ENCODE measurements at places on chromosomes 7 and 10.

GRCh38 chr10:24858288-24859270, 93.8 kb downstream of the PRTFDC1 start:
- DNase-seq = no peak

DNA sequence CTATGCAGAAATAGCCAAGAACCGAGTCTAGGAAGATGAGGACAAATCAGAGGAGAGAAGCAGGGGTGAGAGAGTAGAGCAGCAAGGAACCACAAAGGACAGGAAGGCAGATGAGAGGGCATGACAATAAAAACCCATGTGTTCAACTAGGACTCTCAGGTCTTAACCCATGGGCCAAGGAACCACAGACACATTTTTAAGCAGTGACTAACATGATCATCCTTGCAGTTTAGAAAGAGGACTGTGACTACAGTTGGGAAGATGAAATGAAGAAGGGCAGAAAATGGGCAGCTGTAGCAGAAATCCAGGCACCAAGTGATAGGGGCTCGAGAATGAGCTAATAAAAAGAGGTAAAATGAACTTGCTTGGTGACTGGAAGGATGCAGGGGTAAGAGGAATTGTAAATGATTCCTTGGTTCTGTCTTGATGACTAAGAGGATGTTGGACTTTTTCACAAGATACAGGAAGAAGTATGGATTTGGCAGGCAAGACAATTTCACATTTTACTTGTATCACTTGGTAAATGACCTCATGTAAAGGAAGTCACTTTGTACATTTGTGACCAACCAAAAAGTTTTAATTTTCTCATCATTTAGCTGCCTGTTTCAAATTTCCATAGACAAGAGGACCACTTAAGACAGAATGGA, 22.8 kb downstream of the SGMS1 start:
- DNase-seq = no peak

- DNase-seq = no peak
Measured at GRCh38 chr7:54802841-54803240, 43.8 kb upstream of the SEC61G start.

DNA sequence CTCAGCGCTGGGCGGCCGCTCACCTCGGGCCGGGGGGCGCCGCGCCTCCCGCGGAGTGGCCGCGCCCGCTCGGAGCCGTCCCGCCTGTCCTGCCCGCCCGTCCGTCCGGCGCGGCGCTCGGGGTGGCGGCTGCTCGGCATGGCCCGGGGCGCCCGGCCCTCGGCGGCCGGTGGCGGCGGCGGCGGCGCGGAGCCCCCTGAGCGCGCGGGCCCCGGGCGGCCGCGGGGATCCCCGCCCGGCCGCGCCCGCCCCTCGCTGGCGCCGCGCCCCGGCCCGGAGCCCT, 338 bp downstream of the SDK1 start:
- no peak for DNase-seq

DNA sequence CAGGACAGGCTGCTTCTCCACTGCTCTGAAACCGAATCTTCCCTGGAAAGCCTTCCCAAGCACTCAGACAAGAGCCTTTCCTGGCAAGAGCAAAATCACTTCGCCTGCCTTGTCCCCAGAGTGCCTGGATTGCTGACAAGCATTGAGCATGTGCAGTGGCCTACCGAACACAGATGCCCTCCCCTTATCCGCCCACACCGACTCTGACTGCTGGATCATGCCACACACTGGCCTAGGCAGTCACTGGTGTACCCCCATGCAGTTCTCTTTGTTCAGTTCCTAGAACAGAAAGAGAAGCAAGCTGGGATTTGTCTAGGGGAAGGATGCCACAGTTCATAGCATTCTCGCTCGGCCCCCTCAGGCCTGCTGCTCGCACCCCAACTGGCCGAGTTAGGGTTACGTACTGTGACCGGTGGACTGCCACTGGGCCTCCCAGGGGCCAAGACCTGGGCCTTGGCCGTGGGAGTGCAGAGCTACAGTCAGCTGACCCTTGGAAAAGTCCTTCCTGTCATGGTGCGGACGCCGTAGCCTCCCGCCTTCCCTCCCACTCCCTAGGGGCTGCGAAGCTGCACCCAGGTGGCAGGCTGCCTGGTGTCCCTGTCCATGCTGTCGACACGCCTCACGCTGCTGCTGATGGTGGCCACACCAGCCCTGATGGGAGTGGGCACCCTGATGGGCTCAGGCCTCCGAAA, 6.9 kb downstream of the ABCB8 start:
- no peak for DNase-seq

DNA sequence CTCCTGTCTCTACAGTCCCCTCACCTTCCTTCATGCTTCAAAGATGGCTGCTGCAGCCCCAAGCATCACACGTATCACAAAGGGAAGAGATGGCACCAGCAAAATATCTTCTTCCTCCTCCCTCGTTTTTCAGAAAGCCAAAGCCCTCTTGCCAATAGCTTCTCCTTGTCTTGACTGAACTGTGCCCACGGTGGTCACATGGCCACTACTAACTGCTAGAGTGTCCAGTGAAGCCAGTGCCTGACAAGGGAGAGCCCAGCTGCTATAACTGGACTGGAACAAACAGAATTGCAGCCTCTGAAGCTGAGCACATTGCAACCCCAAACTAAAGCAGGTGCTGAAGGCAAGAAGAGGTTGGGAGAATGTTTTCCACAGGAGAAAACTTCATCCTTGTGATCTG, 120.8 kb upstream of the RET start:
- no peak for DNase-seq

DNA sequence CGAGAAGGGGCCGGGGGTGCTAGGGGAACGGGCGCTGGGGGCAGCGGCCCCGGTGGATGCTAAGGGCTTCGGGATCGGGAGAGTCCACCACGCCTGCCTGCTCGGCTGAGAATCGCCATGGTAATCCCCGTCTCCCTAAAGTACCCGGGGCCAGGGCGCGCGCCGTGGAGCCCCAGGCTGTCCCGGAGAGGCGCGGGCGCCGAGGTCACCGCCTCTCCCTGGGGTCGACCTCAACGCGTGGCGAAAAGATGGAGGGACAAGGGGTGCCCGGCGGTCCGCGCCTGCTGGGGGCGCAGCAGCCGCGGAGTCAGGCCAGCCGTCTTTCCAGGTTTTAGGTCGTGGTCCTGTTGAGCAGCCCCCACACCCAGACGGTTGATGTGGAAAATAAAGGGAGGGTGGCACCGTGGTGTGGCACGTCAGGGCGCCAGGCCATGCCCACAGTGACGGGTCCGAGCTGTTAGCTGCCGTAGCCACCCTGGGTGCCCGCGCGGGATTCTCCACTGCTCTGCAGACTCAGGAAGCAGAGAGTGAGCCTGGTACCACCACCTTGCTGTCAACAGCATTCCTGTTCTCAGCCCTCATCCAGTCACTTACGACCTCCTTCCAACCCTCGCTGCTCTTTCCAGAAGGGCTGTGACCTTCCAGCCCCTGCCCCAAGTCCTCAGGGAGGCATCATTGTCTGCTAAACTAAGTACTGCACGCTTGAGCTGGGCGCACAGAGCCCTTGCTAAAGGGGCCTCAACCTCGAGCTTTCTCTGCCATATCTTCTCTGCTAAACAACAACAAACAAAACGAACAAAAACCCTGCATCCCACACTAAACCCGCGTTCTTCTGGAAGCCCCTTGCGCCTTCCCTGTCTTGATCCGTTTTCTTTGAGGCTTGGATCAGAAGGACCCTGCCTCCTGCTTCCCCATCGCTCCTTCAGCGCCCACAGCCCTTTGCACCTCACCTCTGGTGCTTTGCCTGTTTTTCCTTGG, 666 bp downstream of the SMKR1 start:
- DNase-seq = no peak

- DNase-seq = no peak
Measured at GRCh38 chr10:48751730-48752129, 67.1 kb downstream of the WDFY4 start.

DNA sequence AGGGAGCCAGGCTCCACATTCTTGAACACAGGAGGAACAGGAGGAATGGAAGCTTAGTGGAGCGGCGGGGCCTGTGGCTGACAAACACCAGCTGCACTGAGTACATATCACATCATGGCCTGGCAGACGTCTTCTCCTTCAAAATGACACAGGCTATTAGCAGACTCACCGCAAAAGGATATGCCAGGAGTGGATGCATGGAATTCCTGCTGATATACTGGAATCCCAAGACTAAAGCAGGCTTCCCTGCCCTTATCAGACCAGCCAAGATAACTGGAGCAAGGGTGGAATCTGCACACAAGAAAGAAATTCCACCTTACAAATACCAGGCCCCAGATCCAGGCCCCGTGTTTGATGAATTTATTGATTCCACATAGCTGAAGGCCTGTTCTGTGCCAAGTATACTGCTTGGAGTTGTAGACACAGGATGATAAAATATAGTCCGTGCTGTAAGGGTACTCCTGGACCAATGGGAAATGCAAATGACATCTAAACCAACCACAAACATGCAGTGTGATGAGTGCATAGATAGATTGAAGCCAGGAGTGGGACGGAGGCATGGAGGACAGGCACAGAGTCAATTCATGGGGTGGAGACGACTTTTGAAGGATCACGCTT, 480.5 kb upstream of the ZMIZ1 start:
- no peak for DNase-seq

DNA sequence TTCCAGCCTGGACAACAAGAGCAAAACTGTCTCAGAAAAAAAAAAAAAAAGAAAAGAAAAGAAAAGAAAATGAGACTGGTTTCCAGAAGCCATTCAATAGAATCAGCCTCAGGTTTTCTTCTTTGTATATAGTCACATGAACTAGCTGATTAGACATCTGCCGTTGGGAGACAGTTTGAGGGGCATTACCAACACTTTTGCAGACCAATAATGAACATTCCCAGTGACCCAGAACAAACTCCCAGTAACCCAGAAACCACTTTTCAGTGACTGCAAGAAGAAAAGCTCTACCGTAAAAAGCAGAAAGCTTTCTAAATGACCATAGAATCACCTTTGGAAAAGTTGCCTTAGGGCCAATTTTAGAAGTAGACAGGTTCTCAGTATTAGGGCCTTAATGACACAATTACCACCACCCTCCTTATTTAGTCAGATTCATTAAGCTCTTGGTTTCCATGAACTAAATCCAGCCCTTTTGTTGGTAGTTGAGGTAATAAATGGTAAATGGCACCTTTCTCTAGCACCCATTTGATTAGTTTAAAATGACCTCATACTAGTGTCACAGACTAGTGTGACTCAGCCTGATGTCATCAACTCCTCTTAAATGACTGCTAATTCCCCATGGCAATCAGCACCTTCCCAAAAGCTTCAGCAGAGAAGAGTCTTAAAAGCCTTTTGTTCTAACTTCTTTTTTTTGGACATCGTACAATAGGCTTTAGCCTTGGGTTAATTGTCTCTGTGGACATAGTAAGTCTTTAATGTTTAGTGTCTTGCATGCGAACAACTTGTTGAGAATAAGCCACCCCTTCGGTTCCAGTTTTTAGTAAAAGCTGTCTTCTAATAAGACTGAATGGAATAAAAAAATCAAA, 33.6 kb upstream of the XRCC2 start:
- DNase-seq = no peak

GRCh38 chr10:20257422-20257821, 441.2 kb downstream of the PLXDC2 start:
- DNase-seq = no peak

DNA sequence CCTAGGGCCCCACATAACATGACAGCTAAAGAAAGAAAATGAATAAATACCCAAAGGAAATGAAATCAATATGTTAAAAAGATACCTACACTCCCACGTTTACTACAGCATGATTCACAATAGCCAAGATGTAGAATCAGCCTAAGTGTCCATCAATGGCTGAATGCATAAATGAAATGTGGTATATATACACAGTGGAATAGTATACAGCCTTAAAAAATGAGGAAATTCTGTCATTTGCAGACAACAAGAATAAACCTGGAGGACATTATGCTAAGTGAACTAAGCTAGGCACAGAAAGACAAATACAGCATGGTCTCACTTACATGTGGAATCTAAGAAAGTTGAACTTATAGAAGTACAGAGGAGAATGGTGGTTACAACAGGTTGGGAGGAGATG, 102.9 kb downstream of the ST8SIA6 start:
- DNase-seq = no peak

DNA sequence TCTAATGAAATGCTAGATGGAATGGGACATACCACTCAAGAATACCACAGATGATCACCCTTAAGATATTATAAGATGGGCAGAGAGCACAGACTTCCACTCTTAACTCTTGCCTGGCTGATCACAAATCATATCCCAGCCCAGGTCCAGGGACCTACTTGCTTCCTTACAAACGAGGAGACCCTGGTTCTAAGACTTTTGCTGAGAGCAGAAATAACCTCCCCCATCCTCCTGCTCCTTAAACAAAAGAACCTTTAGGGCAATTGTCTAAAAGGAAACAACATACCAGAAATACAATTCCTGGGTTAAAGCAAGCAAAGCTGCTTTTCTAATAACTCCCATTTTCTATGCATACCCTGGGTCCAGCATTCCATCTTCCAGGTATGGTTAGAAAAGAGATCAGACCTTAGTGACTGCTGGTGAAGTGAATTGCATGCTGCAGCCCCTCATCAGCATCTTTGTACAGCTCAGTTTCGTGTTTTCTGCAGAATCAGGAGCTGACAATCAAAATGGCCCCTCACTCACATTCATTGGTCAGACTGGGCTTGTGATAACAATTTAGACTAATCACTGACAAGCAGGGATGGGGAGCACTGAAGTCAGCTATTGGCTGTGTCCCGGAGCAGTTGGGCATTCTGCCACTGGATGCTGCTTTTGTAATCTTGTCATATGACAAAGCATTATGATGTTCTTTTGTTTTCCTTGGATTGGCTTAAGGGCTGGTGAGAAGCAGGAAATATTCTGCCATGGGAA, 14.6 kb downstream of the IFIT3 start:
- no peak for DNase-seq

DNA sequence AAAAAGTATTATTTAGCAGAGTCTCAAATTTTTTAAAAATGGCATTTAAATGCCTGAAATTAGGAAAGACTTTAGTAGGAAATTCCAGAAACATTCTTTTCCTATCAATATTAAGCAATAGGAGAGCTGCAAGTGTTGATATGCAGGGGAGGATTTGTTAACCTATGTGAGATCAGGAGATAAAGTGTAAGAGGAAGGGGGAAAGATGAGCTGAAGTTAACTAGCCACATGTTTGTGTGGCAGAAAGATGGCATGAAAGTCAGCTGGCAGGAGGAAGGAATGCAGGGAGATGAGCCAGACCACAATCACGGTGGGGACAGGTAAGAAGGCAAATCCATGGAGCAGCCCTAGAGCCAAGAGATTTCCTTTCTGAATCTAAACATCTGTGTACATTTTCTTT, 303.6 kb downstream of the MAGI2 start:
- DNase-seq = no peak

GRCh38 chr7:78777829-78778228, 675.6 kb downstream of the MAGI2 start:
- DNase-seq = no peak

GRCh38 chr10:98212196-98212595, 55.8 kb downstream of the LOXL4 start:
- DNase-seq = no peak

Data from stimulated activated CD4-positive, alpha-beta T cell treated with anti-CD3 and anti-CD28 coated beads, Interleukin-1b, Interleukin-23, amount 100 ng/mL, for 1 hour (primary cell).